Stimulated activated CD8-positive, alpha-beta memory T cell treated with anti-CD3 and anti-CD28 coated beads, Interleukin-4, amount 100 ng/mL, for 24 hours (primary cell): ENCODE measurements at places on chromosomes 7 and 10.

DNA sequence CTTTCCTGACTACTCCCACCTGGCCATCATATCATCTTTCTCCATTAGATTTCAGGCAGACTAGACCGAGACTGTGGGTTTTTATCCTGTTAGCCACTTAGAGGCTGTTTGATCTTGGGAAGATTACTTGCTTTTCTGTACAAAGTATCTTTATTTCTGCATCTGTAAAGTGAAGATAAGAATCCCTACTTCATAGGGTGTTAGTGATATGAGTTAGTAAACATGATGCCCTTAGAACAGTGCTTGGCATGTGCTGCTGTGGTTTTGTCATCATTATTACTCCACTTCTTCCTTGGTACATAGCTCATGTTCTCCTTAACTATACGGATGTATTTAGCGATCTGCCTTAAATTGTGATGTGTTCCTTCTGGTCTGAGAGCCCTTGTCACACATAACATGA lies 165.2 kb downstream of the AUTS2 start:
- no peak for DNase-seq

DNA sequence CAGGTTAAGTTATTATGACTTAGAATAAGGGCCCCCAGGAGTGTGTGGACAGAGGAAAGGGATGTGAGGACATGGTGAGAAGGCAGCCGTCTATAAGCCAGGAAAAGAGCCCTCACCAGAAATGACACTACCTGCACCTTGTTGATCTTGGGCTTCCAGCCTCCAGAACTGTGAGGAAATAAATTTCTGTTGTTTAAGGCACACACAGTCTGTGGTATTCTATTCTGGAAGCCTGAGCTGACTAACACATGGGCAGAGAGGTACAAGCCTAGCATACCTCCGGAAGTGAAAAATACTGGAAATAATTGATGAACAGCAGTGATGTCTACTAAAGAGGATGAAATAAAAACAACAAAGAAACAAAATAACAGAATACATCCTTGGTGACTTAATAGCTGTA lies 46.1 kb upstream of the GRB10 start:
- no peak for DNase-seq

DNA sequence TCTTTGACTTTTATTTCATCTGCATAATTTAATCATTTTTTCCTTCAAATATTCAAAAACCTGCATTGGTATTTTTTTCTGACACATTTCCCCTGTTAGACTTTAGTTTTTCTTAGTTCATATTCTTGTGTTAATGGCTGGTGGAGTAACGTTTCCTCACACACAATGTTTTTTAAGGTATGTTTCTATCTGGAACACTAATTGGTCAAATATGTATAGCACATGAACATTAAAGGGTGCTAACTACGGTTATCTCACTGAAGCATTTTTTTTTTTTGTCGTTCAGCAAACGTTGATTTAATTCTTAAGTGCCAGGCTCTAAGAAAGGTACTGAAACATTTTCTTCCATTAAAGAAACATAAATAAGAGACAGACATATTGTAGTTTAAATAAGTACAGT lies 87.7 kb downstream of the PTPRZ1 start:
- no peak for DNase-seq

DNA sequence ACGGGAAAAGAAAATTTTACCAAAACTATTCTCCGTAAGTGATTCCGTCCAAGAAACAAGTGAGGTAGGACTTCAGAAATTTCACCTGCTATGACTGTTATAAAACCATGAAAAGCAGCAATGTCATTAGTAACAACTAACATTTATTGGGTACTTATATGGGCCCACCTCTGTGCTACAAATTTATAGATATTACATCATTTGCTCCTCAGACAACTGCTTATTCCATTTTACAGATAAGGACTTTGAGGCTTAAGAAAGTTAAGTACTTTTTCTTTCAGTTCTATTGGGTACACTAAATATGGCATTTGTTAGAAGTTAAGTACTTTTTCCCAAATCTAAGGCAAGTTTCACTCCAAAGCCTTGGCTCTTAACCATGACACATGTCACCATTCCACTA lies 36.3 kb downstream of the HACD1 start:
- no peak for DNase-seq

DNA sequence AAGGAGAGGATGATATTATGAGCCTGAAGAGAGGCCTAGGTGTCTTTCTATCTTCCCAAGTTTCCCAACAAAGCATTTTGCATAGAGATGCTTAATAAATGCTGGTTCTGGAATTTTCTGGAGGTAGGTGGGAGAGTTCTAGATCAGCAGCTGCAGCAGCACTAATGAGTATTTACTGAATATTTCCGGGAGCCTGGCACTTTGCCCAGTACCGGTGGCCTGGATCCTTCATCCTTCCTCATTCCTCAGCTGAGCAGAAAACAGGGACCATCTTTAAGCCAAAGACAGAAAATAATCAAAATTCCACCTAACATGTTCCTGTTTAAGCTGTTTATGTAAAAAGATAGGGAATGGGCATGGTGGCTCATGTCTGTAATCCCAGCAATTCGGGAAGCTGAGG lies 813.2 kb upstream of the AUTS2 start:
- DNase-seq, result no peak

GRCh38 chr7:22631730-22632129 lies 95.3 kb upstream of the IL6 start:
- no peak for DNase-seq

- DNase-seq, result no peak
These were observed 211.9 kb upstream of the ETV1 start for GRCh38 chr7:14201353-14201752.

DNA sequence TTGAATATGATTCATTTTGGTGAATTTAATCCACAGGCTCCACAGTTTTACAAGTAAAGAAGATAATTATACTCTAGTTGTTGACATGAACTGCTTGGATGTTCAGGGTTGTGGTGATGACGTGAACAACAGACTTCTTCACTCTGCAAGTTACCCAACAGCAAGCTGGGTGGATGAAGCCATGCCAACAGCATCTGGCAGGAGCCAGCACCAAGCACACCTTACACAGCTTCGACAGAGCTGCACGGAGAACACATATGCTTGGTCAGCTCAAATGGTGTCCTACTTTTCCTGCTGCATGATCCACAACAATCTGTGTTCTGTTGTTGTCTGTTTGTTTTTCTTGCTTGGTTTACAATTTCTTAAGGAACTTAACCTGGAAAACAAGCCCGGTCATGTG lies 9.8 kb downstream of the NOD1 start:
- DNase-seq, result no peak

DNA sequence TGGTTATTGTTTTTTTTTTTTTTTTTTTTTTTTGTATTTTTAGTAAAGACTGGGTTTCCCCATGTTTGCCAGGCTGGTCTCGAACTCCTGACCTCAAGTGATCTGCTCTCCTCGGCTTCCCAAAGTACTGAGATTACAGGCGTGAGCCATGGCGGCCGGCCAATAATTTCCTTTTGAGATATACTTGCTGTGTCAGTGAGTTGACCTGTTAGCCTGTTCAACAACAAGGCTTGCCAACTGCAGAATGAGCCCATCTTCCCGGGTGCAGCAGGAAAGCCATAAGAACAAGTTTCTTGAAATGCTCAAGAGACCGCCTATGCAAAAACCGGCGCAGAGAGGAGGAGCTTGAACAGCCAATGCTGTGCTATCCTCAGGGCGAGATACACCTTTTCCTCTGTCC lies 112.5 kb downstream of the PRPF18 start:
- DNase-seq, result no peak

GRCh38 chr10:100625816-100626215 lies 90.1 kb downstream of the HIF1AN start:
- no peak for DNase-seq

GRCh38 chr10:122162671-122163173 lies 108.4 kb upstream of the BTBD16 start:
- DNase-seq, result no peak

- no peak for DNase-seq
These were observed 62.8 kb downstream of the ZRANB1 start for GRCh38 chr10:125004571-125005311.

- DNase-seq, result no peak
These were observed 696 bp downstream of the MALSU1 start for GRCh38 chr7:23299770-23300300.

GRCh38 chr7:68862736-68863135 lies 735.5 kb upstream of the AUTS2 start:
- DNase-seq, result no peak

DNA sequence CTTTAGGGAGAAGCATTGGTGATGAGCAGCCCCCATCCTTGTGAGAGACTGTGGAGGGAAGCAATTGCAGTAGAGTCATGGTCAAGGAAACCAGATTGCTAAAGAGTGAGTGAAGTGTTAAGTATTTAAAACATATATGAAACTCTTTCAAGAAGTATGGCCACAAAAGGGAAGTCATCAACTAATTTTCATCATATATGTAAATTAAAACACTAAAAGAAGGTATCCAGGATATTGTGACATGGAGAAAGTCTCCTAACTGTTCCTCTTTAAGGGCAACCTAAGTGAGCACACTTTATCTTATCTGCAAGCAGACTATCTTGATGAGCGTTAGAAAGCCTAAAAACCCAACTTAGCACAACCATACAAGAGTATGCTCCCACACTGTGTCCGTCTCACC lies 69.7 kb downstream of the CD36 start:
- DNase-seq, result no peak

GRCh38 chr10:8211631-8212030 lies 157.1 kb downstream of the GATA3 start:
- DNase-seq, result no peak

GRCh38 chr7:109986701-109987100 lies 1104.2 kb upstream of the LRRN3 start:
- no peak for DNase-seq

DNA sequence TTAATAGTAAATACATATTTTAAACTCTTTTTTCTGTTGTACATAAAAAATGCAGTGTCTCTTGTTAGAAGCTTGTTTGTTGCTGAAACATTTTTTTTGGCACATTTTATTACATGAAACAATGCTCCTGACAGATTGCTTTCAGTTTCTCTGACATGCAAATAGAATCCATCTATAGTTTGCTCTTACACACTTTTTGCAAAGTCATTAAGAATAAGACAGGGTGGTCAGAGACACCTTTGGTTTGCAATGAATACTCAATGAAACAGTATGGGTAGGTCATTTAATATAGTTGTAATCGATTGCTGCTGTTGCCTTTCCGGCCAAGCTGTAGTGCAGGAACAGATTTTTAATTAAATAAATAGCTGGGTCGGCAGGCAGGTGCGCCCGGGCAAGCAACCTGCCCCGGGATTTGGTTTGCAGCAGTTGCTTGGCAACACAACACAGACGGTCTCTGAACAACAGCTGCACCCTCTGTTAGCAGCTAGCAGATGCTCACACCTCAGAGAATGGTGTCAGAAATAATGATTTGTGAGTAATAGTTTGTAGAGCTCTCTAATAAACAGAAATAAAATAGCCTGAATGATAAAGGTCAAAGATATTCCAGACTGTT lies 115.7 kb upstream of the CACNA2D1 start:
- no peak for DNase-seq

- DNase-seq, result no peak
These were observed 6.7 kb downstream of the CPEB3 start for GRCh38 chr10:92284112-92284704.

DNA sequence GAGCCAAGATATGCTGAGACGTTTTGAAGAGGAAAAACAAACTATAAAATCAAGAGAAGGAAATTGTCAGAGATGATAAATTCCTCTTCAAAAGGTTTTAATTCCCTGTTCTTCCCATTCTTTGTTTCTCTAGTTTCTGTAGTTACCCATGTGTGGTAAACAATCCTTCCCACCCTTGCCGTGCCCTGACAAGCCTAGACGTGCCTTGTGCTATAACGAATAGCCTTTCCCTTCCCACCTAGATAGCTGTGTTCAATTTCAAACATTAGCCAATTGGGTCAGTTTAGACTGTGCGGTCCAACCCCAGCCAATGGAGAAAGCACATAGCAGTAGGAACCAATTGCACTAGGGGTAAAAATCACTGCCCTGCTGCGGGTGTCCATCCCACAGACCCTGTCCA lies 138.1 kb downstream of the RALA start:
- no peak for DNase-seq

- DNase-seq, result no peak
These were observed 49.1 kb upstream of the FXYD4 start for GRCh38 chr10:43322331-43322730.

DNA sequence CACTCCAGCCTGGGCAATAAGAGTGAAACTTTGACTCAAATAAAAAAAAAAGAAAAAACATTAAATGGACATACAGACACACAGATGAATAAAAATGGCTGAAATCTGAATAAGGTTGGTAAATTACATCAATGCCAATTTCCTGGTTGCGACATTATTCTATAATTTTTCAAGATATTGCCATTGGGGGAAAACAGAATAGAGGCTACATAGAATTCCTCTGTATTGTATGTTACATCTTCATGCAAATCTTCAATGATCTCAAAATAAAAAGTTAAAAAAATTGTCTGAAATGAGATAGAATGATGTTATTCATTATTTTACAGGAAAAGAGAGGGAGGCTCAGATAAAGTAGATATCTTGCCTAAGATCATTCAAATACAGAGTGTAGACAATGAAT lies 234.0 kb downstream of the SDHAF3 start:
- no peak for DNase-seq

DNA sequence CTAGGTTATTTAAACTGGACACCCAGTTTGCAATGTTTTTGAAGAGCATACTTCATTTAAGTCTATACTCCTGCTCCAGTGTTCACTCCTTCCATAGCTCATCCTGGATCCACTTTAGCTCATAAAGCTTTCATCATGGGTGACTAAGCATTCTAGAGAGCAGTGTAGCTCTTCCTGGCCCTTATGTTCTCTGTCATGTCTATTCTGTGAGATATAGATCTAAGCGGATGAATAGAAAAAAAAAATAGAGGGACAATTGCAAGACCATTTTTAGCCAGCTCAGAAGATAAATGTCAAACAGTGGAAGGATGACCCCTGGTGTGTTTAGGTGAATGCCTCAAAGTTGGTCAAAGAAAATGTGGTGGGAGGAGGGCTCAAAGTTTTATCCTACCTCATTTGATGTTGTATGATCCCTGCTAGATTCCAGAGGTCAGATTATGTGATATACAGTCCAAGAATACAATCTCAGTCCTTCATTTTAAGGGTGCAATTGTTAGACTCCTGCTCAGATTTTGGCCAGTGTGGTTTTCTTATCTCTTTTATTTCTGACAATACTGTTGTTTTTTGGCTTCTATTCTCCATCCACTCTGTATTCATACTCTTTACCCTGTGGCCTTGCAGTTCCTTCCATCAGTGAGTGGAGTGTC lies 7.5 kb upstream of the HECW1 start:
- no peak for DNase-seq

DNA sequence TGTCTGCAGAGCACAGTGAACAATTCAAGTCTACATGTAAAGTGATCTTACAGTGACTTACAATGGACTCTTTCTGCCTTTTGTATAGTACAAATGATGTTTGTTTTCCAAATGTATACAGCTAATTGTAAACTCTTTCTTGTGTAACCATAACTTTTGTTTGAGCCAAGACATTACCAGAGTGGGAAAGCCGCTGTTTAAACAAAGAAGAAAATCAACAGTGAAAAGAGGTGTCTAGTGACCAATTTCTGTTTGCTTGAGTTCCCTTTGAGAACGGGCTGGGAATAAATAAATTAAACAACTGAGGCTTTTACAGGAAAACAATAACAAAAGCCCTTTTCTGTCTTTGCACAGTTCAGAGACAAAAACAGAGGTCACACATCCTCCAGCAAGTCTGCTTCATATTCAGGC lies 1163.4 kb downstream of the CNTNAP2 start:
- no peak for DNase-seq

- DNase-seq, result no peak
These were observed 85.0 kb downstream of the PODXL start for GRCh38 chr7:131471250-131472004.
